ENCODE measurements at places on chromosomes 3 and 15.

GRCh38 chr3:178964551-178964950 lies 107.1 kb downstream of the ZMAT3 start:
- no peak for DNase-seq

GRCh38 chr3:16171009-16171408 lies 3.5 kb upstream of the GALNT15 start:
- no peak for DNase-seq

- DNase-seq = no peak
Observed at GRCh38 chr3:154240235-154240634, 84.1 kb downstream of the DHX36 start.

DNA sequence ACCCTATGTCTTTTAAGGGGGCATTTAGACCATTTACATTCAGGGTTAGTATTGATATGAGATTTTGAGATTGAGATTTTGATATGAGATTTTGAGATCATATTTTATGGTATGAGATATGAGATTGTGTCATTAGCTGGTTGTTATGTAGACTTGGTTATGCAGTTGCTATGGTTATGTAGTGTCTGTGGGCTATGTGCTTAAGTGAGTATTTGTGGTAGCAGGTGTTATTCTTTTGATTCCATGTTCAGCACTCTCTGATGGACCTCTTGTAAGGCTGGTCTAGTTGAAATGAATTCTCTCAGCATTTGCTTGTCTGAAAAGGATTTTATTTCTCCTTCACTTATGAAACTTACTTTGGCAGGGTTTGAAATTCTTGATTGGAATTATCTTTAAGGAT lies 225.4 kb downstream of the SATB1 start:
- DNase-seq = no peak

DNA sequence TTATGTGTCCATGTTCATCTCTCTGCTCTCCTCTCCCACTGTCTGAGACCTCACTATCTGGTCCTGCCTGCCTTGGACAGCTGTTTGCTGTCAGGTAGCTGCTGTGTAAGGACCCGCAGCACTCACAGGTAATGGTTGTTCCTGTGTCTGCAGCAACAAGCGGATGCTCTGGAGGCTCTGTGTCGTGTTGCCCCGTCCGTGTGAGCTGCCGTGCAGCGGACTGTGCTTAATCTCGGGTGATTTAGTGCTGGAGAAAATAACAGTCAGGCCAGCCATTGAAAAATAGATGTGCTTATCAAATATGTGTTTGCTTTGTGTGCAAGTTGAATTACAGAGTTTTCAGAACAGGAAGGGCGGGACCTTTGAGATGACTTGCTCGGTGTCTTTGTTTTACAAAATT lies 121.4 kb downstream of the GABRG3 start:
- no peak for DNase-seq

GRCh38 chr3:42756681-42757213 lies 16.3 kb downstream of the CCDC13 start:
- no peak for DNase-seq

DNA sequence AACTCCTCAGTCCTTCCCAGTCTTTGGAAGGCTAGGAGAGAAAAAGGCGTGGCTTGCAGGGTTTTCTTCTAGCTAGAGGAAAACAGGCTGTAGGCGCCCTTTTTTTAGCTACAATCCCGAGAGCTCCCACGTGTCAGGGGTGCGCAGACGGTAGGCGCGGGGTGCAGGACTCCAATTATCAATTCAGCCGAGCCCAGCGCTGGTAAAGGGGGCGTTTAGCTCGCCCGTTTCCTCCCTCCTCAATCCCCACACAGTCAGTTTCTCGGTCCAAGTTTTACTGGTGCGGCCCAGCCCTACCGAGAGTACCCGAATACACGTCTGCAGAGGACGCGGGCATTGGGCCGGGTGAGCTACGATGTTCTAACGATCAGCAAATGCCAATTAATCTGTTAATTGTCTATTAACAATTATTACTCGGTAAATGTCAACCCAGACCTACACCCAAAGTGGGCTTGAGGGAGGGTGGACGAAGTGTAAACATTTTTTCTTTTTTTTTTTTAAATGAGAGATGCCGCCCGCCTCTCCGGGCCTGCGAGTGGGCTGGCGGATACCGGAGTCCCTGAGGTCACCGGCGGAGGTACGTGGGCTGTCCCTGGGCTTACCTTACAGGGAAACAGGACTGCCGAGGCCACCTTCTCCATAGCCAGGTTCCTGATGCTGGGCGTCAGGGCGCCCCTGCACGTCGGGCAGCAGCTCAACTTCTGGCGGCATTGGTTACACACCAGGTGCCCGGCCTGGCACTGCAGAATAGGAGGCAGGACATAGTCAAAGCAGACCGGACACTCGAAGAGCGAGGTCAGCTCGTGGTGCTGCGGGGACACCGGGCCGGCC lies 923 bp downstream of the SIAH2 start:
- DNase-seq = no peak
